ENCODE measurements at places on chromosomes 1 and 21.

GRCh38 chr1:58358346-58358745 lies 188.2 kb downstream of the OMA1 start:
- peak; percentile 47 for DNase-seq

GRCh38 chr1:52306227-52307006 lies 59.6 kb downstream of the CC2D1B start:
- DNase-seq = no peak

DNA sequence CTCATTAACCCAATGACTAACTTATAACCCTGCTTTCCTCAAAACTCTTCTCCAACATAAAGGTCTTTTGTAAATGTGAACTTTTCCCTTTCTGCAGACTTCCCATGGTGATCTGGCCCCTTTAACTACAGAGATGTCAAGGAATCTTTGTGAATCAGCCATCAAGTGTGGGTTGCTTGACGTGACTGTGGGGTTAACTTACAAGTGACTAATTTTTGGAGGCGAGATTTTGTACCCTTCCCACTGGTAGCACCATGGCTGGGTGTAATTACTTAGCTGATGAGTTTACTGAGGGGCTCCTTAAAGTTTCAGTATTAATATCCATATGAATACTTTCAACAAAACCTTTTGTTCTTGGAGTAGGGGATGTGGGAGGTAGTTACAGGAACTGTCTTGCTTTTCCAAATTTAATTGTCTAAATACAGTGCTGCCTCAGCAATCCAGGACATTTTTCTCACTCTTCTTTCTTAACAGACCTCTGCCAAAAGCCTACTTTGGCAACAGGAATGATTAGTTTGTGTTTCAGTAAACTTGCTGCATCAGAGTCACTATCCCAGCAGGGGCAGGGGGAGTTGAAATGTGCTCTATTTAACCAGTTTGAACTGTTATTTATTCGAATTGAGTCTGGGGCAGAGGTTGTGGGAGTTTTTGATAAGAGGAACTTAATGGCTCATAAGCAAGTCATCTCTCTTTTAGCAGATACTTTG lies 217.3 kb upstream of the FGGY start:
- DNase-seq = no peak

GRCh38 chr1:163196449-163196787 lies 6.3 kb downstream of the RGS5 start:
- DNase-seq = no peak

- DNase-seq = peak; percentile 11
Observed at GRCh38 chr1:6675941-6676340, 25.7 kb downstream of the DNAJC11 start.

Measured in iris pigment epithelial cell (primary cell).